ENCODE measurements at places on chromosomes 12 and 14.

- DNase-seq = no peak
Measured at GRCh38 chr12:64825143-64826021, 935 bp downstream of the TBC1D30 start.

DNA sequence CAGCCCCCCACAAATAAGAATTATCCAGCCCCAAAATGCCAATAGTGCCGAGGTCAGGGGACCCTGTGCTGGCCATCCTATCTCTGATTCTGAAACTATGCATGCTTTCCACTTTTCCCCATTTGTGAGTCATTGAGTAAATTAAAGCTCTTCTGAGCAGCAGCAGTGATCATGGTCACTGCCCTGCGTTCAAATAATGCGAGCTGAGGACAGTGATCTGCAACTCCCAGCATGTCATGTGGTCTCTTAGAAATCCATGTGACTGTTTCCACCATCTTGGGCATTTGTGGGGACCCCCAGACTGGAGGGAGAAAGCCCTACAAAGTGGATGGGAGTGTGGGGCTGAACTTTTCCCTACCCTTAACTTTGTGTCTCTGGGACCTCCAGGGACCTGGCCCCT is 53.8 kb downstream of the C14orf132 start:
- DNase-seq = no peak

DNA sequence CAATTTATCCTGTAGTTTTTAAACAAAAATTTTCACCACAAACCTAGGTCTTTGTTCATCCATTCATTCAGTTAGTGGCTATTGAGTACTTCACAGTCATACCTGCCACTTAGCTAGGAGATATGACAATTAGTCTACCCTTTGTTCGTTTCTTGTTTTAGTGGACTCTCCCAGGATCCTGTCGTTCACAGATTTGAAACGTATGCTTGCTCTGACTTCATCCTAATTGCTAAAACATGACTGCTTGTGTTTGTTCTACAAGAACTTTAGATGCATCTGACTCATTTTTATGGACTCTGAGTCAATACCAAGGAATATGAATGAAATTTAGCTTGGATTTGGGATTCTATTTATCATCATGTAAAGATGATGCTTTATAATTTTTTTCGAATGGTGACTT is 69.5 kb downstream of the TBC1D30 start:
- no peak for DNase-seq

DNA sequence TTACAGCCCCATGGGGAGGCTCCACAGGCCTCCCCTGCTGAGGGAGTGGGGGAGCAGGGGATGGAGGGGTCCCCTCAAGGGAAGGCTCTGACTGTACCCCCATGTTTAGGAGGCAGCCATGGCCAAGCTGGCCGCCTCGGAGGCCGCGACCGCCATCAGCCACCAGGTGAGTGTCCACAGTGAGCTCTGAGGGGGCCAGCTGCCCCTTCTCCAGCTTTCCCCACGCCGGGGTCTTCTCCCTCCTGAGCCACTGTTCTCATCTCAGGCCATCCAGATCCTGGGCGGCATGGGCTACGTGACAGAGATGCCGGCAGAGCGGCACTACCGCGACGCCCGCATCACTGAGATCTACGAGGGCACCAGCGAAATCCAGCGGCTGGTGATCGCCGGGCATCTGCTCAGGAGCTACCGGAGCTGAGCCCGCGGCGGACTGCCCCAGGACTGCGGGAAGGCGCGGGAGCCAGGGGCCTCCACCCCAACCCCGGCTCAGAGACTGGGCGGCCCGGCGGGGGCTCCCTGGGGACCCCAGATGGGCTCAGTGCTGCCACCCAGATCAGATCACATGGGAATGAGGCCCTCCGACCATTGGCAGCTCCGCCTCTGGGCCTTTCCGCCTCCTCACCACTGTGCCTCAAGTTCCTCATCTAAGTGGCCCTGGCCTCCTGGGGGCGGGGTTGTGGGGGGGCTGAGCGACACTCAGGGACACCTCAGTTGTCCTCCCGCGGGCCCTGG is 13.6 kb downstream of the ACADS start:
- no peak for DNase-seq

DNA sequence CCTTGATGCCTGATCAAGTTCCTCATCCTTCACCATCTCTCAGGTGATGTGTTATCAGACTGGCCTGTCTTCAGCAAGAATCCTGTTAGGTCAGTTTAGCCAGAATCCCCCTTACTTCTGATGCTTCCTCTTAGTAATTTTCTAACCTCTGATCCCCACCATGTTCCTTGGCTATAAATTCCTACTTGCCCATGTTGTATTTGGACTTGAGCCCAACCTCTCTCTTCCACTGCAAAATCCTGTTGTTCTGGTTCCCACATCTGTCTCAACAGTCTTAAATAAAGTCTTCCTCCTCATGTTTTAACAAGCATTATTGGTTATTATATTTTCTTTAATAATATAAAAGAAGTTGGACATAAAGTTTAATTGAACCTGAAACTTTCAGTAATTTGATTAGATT is 987.8 kb upstream of the USP15 start:
- DNase-seq = no peak

GRCh38 chr12:75623631-75624154 is 112.3 kb upstream of the KRR1 start:
- no peak for DNase-seq
